ENCODE measurements at places on chromosomes 4 and X.

GRCh38 chrX:96407501-96407900 lies 277.1 kb upstream of the DIAPH2 start:
- peak; percentile 17 for DNase-seq

DNA sequence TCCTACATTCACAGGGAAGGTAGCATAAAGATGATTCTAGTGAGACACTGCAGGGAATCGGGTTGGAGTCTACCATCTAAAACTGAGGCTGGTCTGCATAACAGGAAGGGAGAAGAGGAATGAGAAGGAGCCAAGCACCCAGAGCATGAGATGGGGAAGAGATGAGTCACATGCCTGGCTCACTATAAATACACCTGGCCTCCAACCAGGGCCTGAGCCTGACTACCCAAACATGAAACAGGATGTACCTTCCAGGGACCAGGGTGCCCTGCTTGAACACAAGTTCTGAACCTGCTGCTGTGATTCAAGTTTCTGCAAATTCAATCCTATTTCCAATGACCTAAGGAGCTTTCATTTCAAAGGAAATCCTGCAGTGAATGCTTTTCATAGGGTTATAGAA lies 24.9 kb downstream of the CD99L2 start:
- DNase-seq = no peak

GRCh38 chr4:12701384-12701783 lies 782.8 kb downstream of the RAB28 start:
- DNase-seq = no peak

- no peak for DNase-seq
Measured at GRCh38 chr4:90543419-90544170, 416.4 kb downstream of the CCSER1 start.

DNA sequence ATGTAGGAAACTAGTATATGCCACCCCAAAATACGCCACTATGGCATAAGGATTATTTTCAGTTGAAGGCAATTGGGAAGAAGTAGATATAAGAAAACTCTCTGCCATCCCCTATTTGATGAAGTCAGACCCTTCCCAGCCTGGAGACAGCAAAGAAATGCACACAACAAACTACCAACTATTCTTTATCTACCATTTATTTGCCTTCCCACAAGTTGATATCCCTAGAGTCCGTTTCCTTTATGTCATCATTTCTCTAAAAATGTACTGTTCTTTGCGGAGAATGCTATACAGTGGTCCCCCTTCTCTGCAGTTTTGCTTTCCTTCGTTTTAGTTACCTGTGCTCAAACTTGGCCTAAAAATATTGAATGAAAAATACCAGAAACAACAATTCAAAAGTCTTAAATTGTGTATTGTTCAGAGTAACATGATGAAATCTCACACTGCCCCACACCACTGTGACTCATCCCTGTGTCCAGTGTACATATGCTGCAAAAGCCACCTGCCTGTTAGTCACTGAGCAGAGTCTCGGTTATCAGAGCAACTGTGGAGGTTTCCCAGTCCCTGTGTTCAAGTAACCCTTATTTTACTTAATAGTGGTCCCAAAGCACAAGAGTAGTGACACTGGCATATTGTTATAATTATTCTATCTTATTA lies 152.3 kb downstream of the WDFY3 start:
- no peak for DNase-seq

DNA sequence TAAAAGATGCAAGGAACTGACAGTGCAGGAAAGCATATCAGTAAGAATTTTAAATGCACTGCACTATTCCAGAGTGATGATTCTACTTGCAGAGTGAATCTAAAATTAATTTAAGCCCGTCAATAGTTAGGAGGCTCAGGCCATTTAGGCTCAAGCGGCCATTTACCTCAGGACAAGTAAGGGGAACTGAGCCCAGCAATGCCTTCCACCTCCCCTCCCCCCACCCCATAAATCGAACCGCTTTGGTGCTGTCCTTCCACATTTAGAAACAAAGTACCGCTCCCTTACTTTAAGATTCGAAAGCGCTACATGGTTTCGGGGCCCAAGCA lies 665 bp downstream of the RBM41 start:
- DNase-seq = peak; percentile 0
